ENCODE measurements at places on chromosomes 1 and 21. TPM values are rescaled to one million over a fixed set of nuclear protein-coding genes. Genes with fewer than 3 reads are reported as not detected.

VASH2 gene
- 1.7 TPM for total RNA-seq

NHLH1 gene
- not detected for total RNA-seq

ZNF593OS gene
- total RNA-seq, result not detected

DNA sequence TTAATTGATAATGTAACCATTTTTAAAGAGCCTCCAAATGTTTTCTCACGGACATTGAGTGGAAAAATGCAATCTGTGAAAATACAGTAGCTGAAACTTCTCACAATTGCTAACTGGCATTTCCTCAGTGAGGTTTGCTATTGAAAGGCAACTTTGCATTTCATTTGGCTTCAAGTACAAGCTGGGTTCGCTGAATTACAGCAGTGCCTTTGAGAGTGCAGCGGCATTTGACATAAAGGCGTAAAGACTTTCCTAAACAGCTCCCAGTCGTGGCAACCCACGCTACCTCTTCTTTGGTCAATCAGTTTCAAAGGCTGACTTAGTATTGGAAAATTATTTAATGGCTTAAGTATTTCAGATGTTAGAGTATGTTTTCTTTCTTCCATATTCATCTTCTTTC is 39.3 kb upstream of the ZBTB18 start:
- no peak for DNase-seq

DNA sequence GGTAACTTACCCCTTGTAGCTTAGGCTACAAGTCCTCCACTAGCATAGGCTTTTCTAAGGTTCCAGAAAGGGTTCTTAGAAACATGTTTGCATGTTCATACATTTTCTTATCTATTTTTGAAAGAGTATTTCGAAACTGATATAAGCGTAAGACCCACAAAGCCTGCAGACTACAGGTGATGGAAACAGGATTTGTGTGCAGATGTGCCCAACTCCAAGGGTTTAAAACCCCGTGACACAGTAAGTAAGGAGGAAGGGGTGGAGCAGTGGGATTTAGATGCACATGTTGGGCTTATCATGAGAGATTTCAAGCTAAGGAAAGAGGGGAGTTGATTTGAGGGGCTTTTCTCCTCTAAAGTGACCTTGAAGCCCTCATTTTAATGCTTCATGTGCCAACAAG is 164.7 kb downstream of the LTN1 start:
- no peak for DNase-seq

KRTAP11-1 gene
- not detected for total RNA-seq

GRCh38 chr1:79010589-79010988 is 4.1 kb upstream of the ADGRL4 start:
- DNase-seq, result no peak

- DNase-seq, result no peak
Observed at GRCh38 chr1:103986792-103987191, 237.1 kb downstream of the AMY1C start.

DNA sequence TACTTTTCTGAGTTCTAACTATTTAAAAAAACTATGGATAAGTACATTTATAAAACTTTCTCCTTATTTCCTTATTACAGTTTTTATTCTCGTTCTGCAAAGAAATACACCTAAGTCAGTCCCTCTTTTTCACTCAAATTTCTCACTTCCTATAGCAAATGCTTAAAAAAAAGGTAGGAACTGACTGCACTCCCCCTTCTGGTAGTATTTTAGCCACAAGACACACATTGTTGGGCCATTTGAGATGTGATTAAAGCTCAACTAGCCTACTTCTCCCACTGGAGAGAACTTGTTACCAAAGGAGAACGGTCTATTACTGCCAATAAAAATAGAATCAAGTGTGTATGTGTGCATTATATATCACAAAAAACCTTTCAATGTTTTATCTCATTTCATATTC is 521.9 kb upstream of the PRMT6 start:
- DNase-seq, result no peak

GRCh38 chr1:55368698-55369097 is 153.5 kb upstream of the USP24 start:
- no peak for DNase-seq

DNA sequence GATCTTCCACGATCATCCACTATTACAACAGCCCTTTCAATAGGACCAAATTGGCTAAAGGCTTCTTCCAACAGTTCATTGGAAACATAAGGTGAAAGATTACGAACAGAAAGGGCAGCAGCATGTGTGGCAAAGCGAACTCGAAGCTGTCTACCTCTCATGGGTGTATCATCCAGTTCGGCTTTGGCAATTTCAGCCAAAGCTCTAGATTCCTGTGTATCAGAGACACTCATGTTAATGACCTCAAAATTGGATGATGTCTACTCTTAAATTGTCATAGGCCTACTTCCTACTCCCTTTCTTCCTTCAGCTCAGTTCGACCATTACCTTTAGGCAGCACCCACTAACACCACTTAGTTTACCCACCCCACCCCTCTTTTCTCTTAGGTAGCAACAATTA is 2.2 kb downstream of the SFPQ start:
- no peak for DNase-seq

DNA sequence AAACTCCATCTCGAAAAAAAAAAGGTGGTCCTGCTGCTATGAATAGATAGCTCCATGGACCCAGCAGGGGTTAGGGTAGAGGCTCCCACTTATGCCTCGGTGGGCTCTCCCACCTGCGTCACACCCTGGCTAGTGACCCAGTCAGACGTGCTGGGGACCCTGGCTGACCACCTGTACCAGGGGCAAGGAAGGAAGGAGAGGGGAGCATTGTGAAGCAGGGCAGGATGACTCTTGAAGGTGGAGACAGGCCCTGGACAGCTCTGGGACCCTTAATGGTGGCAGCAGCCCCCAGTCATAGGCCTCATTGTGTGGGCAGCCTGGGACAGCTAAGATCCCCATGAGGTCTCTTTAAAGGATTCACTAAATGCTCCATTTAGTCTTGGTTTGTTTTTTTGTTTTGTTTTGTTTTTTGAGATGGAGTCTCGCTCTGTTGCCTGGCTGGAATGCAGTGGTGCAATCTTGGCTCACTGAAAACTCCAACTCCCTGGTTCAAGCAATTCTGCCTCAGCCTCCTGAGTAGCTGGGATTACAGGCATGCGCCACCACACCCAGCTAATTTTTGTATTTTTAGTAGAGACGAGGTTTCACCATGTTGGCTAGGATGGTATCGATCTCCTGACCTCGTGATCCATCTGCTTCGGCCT is 10.4 kb upstream of the SNAPIN start:
- no peak for DNase-seq

- no peak for DNase-seq
Observed at GRCh38 chr1:25866288-25866687, 7.0 kb upstream of the AUNIP start.

DNA sequence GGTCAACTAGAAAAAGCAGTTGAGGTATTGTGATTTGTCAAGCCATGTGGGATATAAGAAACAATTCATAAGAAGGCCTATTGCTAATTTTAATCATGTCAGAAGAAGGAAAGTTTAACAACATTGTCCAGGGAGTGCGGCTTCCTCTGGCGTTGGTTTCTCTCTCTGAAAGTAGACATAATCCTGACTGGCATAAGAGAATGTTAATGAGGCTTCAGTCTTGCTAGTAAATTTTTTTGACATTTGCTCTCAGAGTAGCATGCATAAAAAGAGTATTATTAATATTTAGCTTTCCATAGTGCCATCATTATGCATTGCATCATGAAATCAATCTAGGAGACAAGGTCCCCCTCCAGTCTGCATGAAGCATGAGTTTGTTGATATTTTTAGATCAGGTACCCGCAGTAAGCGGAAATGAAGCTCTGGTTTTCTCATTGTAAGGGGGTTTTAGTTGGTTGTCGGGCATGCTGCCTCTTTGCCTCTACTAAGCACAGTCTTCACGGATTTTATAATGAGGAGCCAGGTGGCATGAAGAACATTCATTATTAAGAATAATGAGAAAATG is 12.8 kb upstream of the PRDM2 start:
- DNase-seq, result no peak

Data from CD4-positive, CD25-positive, alpha-beta regulatory T cell (primary cell).